ENCODE measurements at places on chromosomes 7 and 10. TPM values are rescaled to one million over a fixed set of nuclear protein-coding genes. Genes with fewer than 3 reads are reported as not detected.

CALHM3 gene
- total RNA-seq = not detected

DNA sequence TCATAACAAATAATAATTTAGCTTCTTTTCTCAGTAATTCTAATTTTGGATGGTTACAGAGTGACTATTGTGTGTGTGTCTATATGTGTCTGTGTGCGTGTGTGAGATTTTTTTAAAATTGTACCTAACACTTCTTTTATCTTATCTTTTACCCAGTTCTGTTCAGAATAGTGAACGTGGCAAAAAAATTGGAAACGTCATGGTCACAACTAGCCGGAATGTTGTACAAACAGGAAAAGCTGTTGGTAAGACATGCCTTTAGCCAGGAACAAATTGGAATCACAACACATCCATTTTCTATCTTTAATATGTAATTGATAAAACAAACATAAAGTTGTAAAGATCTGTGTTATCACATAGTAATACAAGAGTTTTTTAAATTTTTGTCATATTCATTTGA, 85.4 kb downstream of the AVL9 start:
- no peak for DNase-seq

MLXIPL gene
- total RNA-seq = 36.4 TPM

DNA sequence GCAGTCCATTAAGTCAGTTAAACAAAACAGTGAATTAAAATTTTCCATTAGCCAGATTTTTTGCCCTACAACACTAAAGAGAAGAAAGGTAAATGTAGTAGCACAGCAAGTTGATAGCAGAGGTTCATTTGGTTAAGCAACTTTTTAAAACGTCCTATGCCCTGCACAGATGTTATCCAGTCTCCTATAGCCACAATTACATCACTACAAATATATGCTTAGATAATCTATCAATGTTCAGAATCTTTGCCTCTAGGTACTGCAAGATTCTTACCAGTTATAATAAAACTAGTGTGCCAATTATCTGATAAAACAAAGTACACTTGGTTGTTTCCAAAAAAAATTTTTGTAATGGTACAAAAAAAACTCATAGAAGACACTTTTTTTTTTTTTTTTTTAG, 175.5 kb upstream of the MYO3A start:
- no peak for DNase-seq

- DNase-seq = no peak
These were observed 495.2 kb downstream of the GLRX3 start for GRCh38 chr10:130631142-130632096.

MYH16 gene
- total RNA-seq = not detected

- no peak for DNase-seq
These were observed 83.8 kb downstream of the ABCA13 start for GRCh38 chr7:48255046-48255445.

GDF10 gene
- total RNA-seq = 2.4 TPM

- no peak for DNase-seq
These were observed 1203.5 kb downstream of the TYW1 start for GRCh38 chr7:68200051-68200670.
